ENCODE measurements at places on chromosomes 2 and 18.

DNA sequence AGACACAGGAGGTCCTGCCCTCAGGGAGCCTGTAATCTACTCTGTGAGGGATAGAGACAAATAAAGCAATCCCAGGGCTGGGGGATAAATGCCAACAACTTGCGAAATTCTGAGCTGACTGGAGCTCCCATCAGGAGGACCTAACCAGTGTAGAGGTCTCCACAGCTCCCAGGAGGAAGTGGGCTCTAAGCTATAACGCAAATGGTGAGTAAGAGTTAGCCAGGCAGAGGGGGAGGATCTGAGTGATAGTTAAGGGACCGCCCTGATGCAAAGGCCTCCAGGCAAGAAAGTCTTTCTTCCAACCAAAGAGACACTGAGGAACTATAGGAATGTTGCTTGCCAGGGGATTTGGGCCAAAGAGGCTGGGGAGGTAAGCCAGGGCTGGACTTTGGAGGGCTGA is 16.0 kb upstream of the ZNF532 start:
- peak; percentile 67 for DNase-seq

DNA sequence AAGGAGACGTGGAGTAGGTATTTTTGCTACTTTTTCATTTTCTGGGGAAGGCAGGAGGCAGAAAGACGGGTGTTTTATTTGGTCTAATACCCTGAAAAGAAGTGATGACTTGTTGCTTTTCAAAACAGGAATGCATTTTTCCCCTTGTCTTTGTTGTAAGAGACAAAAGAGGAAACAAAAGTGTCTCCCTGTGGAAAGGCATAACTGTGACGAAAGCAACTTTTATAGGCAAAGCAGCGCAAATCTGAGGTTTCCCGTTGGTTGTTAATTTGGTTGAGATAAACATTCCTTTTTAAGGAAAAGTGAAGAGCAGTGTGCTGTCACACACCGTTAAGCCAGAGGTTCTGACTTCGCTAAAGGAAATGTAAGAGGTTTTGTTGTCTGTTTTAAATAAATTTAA is 3.4 kb downstream of the FZD7 start:
- DNase-seq, result no peak

- no peak for DNase-seq
Observed at GRCh38 chr2:241931976-241932898, 62.7 kb downstream of the RTP5 start.

DNA sequence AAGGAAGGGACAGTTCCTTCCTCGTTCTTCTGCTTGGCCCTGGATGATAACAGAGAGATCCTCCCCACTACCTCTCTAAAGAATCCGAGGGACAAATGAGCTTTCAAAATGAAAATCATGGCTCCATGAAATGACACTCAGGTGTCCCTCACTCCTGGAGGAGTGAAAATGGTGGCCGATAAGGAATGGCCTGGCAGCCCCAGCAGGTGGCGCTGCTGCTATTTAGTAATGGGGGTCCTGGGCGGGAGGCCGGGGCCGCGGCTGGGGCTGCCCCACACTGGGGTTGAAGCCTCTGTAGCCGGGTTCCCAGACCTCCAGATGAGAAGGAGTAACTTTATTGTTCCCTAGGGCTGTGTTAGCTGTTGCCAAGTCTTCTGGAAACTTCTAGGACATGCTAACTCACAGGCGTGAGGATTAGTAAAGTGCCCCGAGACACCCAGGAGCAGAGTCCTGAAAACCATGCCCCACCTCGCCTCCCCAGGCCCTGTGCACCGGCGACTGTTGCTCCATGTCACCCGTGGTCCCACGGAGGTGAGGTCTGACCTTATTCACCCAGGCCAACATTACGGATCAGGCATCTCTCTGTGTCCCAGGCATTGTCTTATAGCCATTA is 138.0 kb downstream of the CTIF start:
- DNase-seq, result no peak

DNA sequence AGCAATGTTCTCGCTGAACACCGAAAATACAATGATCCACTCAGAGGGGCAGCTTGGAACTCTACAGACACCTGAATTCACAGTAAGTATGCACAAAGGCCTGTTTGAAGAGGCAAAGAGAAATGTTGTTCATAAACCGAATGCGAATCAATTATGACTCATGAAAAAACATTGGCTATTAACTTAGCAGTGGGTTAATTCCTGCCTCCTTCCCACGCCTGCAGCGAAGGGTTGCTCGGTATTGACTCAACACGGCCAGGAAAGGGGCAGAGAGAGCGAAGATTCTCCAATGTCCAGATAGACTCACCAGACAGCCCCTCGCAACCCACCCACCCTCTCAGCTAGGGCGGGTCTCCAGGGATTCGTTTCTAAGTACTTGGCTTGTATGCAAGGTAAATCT is 9.4 kb downstream of the CRACDL start:
- DNase-seq, result no peak

DNA sequence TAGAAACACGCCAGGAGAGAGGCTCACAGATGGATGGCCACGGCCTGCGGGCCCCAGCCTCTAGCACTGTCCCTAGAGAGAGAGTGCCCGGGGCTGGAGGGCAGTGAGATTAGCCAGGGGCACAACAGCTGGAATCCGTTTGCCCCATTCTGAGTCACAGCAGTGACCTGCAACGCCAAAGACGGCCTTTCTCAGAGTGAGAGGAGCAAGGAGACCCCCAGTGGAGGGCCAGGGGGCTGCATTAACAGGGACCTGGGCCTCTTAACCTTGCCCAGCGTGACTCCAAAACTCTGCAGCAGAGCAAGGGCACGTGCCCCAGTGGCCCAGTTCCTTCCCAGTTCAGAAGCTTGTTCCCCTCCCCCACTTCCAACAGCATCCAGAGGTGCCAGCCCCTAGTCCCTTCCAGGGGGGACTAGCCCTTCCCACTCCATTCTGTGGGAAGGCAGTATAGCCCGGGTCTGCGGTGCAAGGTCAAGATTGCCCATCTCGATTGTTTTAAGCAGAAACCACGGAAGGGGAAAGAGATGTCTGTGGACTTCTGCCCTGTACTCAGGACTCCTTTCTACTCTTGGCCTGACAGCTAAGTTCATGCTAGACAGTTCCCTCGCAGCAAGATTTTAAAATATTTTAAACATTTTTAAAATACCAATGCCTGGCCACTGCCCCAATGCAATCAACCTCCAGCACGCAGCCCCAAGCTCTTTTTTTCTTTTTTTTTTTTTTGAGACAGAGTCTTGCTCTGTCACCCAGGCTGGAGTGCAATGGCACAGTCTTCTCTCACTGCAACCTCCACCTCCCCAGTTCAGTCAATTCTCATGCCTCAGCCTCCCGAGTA is 50.9 kb upstream of the BIN1 start:
- no peak for DNase-seq

DNA sequence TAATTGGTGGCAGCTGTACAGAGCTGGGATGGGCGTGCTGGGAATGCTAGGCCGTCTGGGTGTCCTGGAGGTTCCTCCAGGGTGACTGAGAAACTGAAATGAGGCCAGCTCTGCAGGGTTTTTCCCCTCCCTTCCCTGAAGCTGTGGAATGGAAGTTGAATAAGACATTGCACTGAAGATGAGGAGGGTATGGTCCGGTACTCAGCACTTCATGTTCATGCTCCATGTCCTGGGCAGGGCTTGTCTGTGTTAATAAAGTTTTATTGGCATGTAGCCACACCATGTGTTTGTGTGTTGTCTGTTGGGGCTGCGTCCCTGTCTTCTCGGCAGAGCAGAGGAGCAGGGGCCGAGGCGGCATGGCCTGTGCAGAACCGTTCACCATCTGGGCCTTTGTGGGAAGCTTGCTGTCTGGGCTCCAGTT is 154.0 kb downstream of the LDLRAD4 start:
- no peak for DNase-seq

DNA sequence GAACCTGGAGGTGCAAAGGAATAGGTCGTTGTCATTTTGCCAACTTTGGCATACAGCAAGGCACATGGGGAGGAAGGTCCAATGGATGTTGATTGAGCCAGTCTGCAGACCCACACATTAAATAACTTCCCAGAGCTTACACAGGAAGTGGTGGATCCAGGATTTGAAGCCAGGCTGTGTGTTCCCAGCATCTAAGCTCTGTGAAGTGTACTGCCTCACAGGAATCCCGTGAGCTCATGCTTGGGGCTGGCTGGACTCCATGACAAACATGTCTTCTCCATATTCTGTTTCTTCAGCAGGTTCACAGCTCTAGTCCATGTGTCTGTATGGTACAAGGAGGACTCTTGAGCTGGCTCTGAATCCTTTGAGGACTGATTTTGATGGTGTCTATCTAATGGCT is 63.9 kb downstream of the KLHL29 start:
- DNase-seq, result no peak

DNA sequence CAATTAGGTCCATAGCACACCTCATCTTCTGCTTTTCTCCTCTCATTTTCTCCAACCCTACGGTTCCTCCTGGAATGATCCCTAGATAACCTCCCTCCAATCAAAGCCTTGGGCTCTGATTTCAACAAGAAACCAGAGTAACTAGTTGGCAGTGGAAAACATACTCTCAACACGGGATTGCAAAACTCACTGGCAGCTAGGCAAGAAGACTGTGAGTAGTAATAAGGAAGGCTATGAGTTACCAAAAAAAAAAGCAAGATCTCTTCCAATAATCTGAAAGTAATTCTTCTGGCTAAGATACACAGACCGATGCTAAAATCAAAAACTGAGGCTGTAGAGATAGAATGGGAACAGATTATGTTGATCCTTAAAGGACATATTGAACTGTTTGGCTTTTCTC is 28.4 kb upstream of the CCDC102B start:
- no peak for DNase-seq

GRCh38 chr18:8416212-8417019 is 192.8 kb upstream of the RAB12 start:
- DNase-seq, result no peak

GRCh38 chr2:197558393-197558792 is 42.5 kb downstream of the MOB4 start:
- DNase-seq, result no peak

DNA sequence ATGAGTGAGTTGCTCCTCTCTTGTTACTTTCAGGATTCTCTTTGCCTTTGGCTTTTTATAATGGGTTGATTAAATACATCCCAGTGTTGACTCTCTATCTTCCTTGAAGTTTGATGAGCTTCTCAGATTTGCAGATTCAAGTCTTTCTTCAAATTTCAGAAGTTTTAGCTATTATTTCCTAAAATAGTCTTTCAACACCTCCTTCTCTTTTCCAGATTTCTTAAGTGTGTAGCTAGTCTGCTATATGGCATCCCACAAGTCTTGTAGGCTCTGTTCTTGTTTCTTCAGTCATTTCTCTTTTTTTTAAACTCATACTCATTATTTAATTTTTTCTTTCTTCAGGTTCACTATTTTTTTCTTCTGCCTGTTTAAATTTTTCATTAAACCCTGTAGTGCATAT is 287.7 kb upstream of the CNTNAP5 start:
- no peak for DNase-seq

GRCh38 chr2:86107031-86107430 is 996 bp downstream of the PTCD3 start:
- no peak for DNase-seq

- no peak for DNase-seq
Observed at GRCh38 chr2:70897977-70898226, 37.8 kb upstream of the ATP6V1B1 start.

DNA sequence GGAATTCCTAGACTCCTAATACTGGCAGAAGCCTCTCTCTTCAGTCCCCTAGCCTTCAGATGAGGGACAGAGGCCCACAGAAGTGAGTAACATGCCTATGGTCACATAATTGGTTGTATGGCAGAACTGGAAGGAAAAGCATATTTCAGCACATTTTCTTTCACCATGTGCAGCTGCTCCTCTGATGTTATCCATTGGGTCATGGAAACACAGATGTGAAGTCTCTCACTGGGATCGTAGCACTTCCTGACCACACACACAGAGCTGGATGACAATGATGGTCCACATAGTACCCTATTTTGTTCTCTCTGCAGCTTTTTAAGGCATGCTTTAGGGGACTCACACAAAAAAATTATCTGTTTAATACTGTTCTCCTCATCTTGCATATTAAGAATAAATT is 24.5 kb downstream of the MYO3B start:
- DNase-seq, result no peak

- DNase-seq, result no peak
Observed at GRCh38 chr18:48933578-48934414, 17.0 kb downstream of the SMAD7 start.

- no peak for DNase-seq
Observed at GRCh38 chr2:174341995-174342685, 7.4 kb downstream of the SP9 start.

- DNase-seq, result no peak
Observed at GRCh38 chr2:109447251-109447661, 166.5 kb downstream of the SEPTIN10 start.

DNA sequence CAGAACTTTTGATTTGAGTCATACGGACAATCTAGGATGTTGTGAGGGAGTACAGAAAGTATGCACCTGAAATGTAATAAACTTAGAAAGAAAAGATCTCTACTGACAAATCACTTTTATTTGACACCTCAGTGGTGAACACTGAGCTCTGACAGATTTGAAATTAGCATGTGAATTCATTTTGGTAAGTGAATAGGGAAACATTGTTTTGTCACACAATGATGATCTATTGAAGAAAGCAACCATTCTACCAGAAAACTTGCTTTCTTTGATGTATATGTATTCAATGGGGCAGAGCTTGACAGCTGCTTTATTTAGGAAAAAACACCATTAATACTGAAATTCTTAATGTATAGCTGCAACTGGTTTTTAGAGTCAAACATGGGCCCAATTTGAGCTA is 500.5 kb downstream of the CCDC85A start:
- DNase-seq, result no peak

GRCh38 chr2:27308359-27308881 is at the start of gene UCN:
UCN (minus strand) TSS chr2:27308445; CDS start chr2:27307895, 550 bp downstream.
- DNase-seq, result no peak

DNA sequence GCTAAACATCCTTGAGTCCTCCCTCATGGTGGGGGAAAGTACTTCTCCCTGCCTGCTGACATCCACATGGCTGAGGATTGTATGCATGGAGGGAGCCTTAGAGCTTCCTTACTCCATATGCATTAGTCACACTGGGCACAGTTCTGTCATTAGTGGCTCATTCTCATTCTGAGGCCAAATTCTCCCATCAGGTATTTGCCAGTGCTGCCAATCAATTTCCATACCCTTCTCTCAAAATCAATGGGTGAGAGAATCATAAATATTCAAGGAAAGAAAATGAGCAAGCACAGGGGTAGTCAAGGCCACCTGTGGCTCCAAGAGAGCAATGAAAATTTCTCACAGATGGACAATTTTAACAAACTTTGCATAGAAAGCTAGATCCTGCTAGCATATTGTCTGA is 422.6 kb upstream of the SETBP1 start:
- no peak for DNase-seq

GRCh38 chr2:26177122-26177521 is 4.2 kb downstream of the GAREM2 start:
- no peak for DNase-seq

GRCh38 chr18:46353460-46353859 is 249.3 kb downstream of the HAUS1 start:
- no peak for DNase-seq
